Stimulated activated CD4-positive, alpha-beta T cell treated with anti-CD3 and anti-CD28 coated beads, Interleukin-12 subunit alpha, Interleukin-12 subunit beta, amount 100 ng/mL, for 48 hours (primary cell): ENCODE measurements at places on chromosomes 13 and 19.

- DNase-seq = no peak
Measured at GRCh38 chr19:31334101-31334848, 15.0 kb downstream of the TSHZ3 start.

GRCh38 chr13:106789911-106790310 lies 222.0 kb upstream of the ARGLU1 start:
- DNase-seq = no peak

DNA sequence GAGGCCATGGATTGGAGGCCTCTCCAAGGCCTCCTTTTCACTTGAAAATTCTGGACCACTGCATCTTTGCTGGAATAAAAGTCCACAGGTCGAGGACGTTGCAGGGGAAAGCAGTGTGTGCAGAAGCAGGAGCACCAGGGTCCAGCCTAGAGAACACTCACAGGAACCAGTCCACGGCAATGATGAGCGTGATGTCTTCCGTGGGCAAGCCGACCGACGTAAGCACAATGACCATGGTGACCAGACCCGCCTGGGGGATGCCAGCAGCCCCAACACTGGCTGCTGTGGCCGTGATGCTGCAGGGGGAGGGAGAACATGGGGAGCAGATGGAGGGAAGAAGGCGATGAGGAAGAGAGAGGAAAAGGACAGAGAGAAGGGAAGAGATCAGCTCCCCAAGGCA lies 11.5 kb downstream of the OR7C2 start:
- DNase-seq = no peak

DNA sequence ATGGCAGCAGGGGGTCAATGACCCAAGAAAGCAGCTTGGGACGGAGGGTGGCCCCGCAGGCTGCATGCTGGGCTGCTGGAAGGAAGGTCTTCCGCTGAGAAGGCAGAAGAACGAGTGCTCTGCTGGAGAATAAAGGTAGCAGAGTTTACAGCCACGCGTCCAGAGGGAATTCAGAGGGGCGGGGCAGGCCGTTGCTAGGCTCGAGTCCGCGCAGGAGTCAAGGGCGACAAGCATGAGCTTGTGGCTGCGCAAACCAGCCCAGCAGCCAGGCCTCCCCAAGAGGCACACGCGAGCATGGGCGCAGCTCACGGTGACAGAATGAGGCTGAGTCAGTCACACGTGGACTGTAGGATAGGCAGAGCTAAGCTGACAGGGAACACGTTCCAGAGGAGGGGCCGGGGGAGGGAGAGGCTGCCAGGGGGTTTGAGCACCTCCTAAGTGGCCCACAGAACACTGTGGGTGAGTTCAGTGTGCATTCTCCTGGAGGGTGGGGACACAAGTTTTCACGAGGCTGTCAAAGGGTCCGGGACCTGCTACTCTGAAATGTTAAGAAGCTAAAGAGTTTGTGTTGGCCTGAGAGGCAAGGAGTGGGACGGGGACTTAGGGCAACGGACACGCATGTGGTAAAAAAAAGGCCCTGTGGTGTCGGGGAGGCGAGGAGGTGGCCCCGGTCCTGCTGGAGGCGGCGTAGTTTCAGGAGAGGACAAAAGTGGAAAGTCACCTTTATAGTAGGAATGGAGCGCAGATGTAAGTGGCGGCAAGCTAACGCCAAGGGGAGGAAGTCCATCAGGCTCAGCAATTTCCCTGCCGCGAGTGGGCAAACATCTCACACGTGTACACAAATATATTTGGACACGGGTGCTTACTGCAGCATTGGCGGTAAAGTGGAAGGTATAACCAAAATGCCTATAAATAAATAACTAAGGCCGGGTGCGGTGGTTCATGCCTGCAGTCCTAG lies 17.7 kb downstream of the RFX2 start:
- no peak for DNase-seq

- no peak for DNase-seq
Measured at GRCh38 chr19:38175422-38175821, 48.6 kb downstream of the DPF1 start.

DNA sequence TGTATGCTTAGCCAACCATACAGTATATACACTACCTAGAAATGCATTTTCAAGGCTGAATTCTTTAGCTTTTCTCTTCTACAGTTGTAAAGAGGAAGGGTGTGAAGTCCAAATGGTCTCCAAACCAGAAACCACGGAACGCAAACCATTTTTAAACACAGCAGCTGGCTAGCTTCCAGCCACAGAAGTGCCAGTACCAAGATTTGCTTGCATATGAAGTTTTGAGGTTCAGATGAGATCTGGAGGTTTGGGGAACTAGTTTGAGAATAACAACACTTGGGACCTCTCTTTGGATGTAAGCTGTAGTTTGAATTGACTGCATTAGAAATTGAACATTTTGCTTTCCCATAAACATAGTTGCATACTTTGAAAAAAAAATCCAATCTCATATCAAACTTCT lies 1243.5 kb downstream of the EFNB2 start:
- DNase-seq = no peak

GRCh38 chr19:5827342-5827890 lies 12.1 kb downstream of the FUT6 start:
- no peak for DNase-seq

GRCh38 chr13:45391926-45392325 lies 26.2 kb downstream of the SLC25A30 start:
- DNase-seq = no peak

- no peak for DNase-seq
Measured at GRCh38 chr13:75468602-75469001, 13.4 kb downstream of the TBC1D4 start.

GRCh38 chr13:109273326-109273751 lies 513.0 kb downstream of the IRS2 start:
- DNase-seq = no peak

GRCh38 chr13:112959701-112960542 lies 9.1 kb upstream of the MCF2L start:
- no peak for DNase-seq

DNA sequence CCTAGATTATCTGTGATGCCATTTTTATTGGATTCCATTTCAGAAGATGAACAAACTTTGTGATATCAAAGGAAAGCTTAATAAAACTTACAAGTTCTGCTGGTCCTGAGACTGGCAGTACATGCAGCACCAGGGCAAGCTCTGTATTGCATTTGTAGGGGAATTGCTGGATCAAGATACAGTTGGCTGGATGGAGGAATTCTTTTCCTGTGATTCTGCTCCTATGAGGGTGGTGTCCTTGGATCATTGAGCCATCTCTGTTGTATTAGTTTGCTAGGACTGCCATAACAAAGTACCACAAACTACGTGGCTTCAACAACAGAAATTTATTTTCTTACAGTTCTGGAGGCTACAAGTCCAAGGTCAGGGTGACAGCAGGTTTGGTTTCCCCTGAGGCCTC lies 33.9 kb upstream of the CSNK1A1L start:
- no peak for DNase-seq

DNA sequence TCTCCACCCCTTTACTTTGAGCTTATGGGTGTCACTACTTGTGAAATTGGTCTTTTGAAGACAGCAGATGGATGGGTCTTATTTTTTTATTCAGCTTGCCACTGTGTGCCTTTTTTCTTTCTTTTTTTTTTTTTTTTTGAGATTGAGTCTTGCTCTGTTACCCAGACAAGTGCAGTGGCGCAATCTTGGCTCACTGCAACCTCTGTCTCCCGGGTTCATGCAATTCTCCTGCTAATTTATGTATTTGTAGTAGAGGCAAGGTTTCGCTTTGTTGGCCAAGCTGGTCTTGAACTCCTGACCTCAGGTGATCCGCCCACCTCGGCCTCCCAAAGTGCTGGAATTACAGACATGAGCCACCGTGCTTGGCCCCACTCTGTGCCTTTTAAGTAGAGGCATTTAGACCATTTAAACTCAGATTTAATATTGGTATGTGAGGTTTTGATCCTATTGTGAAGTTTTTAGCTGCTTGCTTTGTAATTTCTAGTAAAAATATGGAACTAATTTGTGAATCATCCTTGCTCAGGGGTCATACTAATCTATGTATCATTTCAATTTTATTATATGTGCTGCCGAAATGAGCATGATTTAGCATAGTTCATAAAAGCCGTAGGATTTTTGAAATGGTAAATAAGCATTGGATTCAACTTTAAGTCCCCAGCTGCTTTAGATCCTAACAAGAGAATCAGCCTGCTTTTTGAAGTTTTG lies 584.5 kb downstream of the SLITRK1 start:
- no peak for DNase-seq

GRCh38 chr19:38251564-38252051 lies 4.6 kb downstream of the PPP1R14A start:
- DNase-seq = no peak

- no peak for DNase-seq
Measured at GRCh38 chr19:28726533-28727479, 486.1 kb downstream of the UQCRFS1 start.

- DNase-seq = no peak
Measured at GRCh38 chr13:110915874-110916206, 971 bp upstream of the ANKRD10 start.

DNA sequence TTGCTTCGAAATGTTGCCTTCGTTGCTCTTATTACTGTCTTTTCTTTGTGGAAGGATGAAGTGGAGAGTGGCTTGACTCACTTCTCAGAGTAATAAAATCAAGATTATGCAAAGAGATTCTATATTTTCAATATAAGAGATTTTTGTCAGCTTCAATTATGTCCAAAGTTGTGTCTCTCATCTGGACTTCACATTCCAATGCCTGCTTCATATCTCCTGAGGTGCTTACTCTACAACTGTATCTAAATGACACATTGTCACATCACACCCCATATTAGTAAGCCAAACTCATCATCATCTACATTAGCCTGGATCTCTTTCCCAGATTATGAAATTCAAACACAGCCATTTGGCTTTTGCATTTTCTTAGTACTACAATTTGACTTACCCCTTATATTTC lies 409.4 kb downstream of the DACH1 start:
- no peak for DNase-seq

DNA sequence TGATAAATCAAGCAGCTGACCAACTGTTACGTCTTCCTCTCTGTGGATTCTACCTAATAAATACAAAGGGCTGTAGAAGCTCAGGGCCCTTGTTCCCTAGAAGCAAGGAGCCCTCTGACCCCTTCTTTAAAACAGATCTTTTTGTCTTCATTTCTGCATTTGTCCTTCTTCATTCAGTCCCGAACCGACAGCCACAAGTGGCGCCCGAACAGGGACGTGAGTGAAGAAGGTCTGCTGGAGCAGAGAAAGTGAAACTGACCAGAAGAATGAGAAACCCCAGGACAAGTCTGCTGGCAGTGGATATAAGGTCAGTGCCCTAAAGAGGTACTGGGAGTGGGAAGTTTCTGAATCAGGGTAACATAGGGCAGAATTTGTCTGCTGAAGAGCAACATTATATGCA lies 13.1 kb downstream of the ZNF773 start:
- DNase-seq = no peak

- no peak for DNase-seq
Measured at GRCh38 chr13:48783181-48783630, 129.5 kb downstream of the CYSLTR2 start.

DNA sequence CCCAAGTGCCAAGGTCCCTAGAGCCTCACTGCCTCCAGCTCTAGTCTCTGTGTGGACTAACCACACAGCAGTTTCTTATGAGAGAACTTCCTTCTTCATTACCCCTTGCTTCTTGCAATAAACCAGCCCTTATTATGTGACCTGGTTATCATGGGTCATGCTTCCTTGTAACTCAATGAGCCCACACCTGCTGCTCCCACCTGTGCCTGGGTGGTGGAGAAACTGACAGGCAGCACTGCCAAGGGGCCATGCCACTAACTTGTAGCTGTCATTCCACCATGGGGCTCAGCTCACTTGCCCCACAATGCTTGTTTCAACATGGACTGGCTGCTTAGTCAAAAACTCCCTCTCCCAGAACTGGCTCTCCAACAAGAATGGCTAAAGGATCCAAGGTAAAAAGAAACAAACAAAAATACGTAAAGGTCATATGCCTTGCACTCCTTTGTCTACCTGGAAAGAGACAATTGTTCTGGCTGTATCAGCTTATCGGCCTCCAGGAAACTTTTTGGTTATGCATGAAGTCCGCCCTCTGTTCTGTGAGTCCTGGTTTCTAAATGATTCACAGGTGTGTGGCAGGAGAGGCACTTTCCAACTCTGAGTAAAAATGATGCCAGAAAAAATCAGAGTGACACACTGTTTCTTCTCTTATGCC lies 446.4 kb downstream of the COG6 start:
- DNase-seq = peak; percentile 38

DNA sequence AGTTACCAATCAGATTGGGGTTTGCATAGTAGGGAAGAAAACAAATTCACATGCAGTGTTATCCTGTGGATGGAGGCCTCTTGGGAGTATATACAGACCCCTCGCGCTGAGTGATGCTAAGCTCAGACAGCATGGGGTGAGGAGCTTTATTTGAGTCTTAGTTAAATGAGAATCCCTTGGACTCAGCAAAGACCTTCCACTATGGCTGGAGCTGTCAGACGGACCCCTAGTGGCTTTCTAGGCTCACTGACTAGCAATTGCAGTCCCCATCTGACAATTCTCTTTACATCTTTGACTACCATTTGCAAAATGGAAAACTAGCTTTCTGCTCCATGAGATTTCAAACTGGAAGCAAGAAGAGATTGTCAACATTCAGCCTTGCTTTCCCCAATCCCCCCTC lies 90.4 kb downstream of the STOML3 start:
- no peak for DNase-seq

DNA sequence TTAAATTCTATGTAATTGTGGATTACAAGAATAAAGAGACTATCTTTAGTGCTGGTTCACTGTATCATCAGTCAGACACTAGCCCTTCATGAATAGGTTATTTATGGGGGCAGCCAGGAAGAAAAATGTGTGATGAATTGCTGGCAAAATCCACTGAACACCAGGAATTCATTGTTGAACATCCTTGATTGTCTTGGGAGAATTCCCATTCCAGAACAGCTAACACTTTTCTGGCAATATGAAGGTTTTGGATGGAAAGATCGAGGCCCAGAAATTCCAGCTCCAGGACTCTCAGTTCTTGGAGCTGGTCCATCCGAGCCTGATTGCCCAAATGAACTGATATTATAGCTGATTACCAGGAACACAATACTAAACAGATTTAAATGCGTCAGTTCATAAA lies 11.5 kb upstream of the SPART start:
- DNase-seq = no peak

- DNase-seq = no peak
Measured at GRCh38 chr13:23739596-23739995, 149.6 kb downstream of the MIPEP start.

DNA sequence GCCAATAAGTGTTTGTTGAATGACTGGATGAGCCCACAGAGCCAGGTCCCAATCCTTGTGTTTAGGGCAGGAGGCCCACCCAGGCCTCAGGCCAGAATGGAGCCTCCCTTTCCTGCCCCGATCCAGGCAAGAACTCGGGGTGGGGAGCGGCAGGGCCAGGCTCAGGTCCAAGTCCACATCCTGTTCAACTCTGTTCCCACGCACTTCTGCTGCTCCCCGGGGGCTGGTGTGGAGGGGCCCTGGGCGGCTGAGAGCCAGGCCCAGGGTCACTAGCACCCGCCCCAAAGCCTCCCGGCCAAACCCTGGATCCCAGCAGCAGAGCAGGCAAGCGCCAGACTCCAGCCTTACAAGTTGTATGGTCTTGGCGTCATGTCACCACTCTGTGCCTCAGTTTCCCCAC lies 8.0 kb downstream of the ANGPTL8 start:
- no peak for DNase-seq

GRCh38 chr13:47017476-47017875 lies 120.6 kb upstream of the HTR2A start:
- DNase-seq = no peak
